ENCODE measurements at places on chromosomes 2 and 18.
A peak's percentile ranks its signal among the peaks of the same experiment; 100 is the strongest.

- peak; percentile 76 for DNase-seq
Observed at GRCh38 chr2:229419158-229419557, 148.1 kb upstream of the PID1 start.

DNA sequence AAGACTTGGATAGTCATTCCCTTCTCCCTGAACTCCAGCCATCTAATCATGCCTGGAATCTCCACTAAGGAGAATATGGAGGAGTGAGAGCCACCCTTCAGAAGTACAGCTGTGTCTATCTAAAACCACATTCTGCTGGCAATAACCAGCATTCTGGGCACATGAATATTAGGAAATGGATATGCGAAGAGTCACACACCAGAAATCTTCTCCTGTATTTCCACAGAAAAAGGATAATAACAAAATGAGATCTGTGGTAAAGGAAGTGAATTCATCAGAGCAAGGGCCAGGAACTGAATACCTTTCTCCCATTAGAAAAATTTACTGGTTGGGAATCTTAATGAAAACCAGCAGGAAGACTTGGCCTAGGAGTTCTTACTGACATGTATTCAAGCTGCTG lies 218.8 kb downstream of the SCG2 start:
- peak; percentile 35 for DNase-seq

- DNase-seq = no peak
Observed at GRCh38 chr2:98459496-98460175, 15.0 kb downstream of the INPP4A start.

DNA sequence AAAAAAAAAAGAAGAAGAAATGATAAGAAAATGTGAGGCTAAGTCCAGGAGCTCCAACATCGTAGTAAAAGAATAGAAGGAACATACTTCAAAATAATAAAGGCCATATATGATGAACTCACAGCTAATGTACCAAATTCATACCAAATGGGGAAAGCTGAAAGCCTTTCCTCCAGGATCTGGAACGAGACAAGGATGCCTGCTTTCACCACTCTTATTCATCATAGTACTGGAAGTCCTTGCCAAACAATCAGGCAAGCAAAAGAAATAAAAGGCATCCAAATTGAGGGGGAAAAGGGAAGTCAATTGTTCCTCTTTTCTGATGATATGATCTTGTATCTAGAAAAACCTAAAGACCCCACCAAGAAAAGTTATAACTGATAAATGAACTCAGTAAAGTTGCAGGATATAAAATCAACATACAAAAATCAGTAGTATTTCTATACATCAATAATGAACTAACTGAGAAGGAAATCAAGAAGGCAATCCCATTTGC lies 170.6 kb downstream of the METTL4 start:
- DNase-seq = no peak

- no peak for DNase-seq
Observed at GRCh38 chr18:27008575-27008974, 143.1 kb upstream of the AQP4 start.

- peak; percentile 47 for DNase-seq
Observed at GRCh38 chr18:72086421-72086820, 457.7 kb downstream of the CBLN2 start.

- DNase-seq = no peak
Observed at GRCh38 chr2:203025592-203025991, 10.9 kb downstream of the NBEAL1 start.

DNA sequence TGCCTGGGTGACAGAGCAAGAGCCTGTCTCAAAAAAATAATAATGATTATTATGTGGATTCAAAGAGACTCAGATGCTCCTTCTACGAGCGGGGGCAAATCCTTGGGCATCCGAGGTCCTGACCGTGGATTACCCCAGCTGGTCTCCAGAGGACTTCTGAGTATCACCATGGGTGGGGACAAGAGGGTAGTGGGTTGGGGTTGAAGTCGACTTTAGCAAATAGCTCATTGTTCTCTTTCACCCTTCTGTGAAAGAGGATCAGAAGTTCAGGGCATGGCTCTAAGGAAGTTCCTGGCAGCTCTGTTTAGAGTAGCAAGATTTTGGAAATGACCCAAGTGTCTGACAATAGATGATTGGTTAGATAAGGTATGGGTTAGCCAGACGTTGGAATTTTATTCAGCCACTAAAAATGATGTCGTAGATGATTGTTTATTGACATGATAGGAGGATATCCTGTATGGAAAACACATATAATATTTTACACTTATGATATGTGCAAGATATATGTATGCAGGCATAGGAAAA lies 59.0 kb upstream of the SPRED2 start:
- no peak for DNase-seq

GRCh38 chr2:239122421-239123110 lies 274.7 kb downstream of the TWIST2 start:
- DNase-seq = no peak

GRCh38 chr18:13500227-13500865 lies 226.0 kb downstream of the FAM210A start:
- peak; percentile 55 for DNase-seq

GRCh38 chr2:66432801-66433694 lies 1.9 kb upstream of the MEIS1 start:
- DNase-seq = peak; percentile 98

- peak; percentile 86 for DNase-seq
Observed at GRCh38 chr2:18520451-18521425, 39.7 kb downstream of the RDH14 start.

DNA sequence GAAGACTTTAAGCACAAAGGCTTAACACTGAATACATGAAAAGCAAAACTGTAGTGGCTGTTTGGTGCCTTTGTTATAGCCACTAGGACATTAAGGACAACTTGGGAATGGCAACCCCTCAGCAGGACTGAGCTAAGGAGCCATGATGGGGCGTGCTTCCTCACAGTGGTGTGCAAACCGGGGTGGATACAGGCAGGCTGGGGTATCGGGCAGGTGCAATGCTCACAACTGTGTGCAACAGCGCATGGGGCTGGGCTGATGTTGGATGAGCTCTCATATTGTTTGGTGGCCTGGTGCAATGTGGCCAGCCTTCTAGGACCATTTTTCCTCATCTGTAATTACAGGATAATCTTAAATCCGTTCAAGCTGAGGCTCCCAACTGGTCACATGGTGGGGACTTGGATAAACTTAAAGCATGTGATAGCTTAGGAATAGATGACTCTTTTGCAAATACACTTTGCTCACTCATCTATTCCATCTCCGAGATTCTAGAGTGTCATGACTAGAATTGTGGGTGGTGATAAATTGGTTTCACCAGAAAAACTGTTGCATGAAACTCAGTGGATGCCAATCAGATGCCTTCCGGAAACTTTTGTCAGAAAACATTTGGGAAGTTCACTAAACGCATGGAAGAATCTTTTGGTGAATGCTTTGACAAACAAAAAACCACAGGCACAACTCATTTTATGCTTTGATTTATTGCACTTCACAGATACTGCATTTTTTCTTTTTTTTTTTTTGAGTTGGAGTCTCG lies 116.5 kb downstream of the PXDN start:
- DNase-seq = no peak

- DNase-seq = no peak
Observed at GRCh38 chr2:143209570-143210445, 80.6 kb downstream of the ARHGAP15 start.

DNA sequence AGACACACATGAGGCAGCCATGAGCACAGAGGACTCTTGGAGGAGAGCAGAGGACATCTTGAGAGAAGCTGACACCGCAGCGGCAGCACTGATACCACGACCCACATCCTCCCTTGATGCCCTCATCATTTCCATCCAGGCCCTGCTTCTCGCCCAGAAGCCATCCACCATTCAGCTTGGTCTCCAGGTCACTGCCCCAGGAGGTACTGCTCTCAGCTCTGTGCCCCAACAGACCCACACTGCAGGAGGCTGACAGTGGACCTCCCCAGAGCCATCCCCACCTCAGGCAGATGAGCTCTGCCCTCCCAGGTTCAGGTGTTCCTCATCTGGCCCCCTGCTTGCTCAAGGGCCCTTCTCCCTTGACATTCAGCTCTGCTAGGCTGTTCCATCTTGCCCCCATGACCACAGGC lies 74.9 kb downstream of the ACKR3 start:
- no peak for DNase-seq

GRCh38 chr2:238082151-238082550 lies 18.0 kb upstream of the ESPNL start:
- no peak for DNase-seq

DNA sequence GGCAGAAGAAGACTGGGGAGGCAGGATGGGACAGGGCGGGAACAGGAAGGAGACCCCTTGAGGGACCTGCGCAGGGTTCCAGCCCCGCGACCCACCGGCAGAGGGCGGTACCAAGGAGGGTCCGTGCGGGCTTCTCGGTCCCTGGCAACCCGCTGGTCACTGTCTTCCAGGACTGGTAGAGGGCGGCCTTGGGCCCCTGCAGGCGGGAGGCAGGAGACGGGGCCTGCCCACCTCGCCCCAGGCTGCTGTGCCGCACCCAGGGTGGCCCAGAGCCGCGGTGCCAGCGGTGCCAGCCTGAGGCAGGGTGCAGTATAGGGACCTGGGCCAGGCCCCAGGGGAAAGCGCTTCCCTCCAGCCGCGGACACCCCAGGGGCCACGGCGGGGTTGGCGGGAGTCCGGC lies 34.5 kb downstream of the NEURL3 start:
- peak; percentile 29 for DNase-seq

- no peak for DNase-seq
Observed at GRCh38 chr2:185240796-185241195, 497.8 kb upstream of the FSIP2 start.

DNA sequence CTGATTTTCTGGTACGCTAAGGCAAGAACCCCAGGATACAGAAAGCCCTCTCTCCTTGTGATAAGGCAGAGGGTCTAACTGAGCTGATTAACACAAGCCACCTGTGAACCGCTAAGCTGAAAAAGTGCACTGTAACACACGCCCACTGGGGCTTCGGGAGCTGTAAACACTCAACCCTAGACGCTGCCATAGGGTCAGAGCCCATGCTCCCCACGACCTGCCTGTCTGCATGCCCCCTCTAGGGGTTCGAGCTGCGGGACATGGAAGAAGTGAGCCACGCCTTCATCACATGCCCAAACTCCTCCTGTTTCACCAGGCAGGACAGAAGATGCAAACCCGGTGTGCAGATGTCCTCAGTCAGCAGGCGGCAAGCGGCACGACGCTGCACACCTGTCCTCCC lies 173.9 kb upstream of the RAB12 start:
- DNase-seq = no peak

GRCh38 chr2:29267720-29268119 lies 152.5 kb downstream of the CLIP4 start:
- no peak for DNase-seq

- peak; percentile 29 for DNase-seq
Observed at GRCh38 chr18:12076424-12077140, 17.1 kb upstream of the ANKRD62 start.

- DNase-seq = no peak
Observed at GRCh38 chr18:5894611-5895298, 567 bp downstream of the TMEM200C start.

DNA sequence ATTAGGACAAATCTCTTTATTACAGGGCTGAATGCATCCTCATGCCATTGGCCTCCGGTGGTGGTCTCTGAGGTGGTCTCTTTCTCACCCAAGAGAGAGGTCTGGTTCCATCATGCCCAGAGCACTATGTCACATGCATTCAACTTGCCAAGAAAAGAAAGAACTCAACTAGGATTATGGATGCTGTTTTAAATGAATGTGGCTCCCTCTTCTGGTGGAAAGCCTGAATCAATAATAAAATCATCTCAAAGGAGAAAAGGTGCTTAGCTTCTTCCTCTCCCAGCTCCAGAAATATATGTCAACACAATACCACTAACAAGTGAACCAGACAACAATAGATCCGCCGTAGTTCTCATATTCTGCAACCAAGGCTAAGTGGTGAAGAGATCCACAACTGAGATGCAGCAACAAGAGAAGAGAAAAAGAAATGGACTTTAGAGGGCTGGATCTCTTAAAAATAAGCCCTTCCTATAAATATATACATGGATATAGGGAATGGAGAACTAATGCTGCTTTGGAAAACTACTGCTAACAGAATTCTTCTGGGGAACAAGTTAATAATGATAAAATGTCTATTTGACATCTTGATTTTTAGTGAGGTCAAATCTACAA lies 396.8 kb downstream of the NCKAP5 start:
- peak; percentile 81 for DNase-seq

DNA sequence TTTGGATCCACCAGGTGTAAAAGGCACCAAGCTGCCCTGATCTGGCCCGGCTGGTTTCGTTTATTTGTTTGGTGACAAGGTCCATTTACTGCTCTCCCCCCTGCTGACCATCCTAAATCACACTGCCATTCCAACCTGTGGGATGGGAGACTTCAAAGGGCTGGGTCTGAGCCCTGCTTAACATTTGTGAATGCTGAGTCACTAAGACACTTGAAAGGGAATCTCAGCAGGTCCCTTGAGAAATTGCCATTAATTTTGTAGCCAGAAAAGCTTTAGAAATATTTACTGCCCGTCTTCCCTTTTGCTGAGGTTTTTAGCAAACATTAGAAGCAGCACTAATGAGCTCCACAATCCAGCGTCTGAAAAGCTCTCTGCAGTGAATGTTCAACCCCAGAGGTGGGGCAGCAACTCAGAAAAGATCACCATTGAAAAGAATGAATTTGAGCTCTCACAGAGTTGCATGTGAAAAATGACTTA lies 133.8 kb downstream of the ARL4C start:
- DNase-seq = peak; percentile 6

GRCh38 chr2:82789851-82790205 lies 1669.3 kb downstream of the SUCLG1 start:
- DNase-seq = peak; percentile 21

- DNase-seq = peak; percentile 34
Observed at GRCh38 chr2:211033765-211034164, 477.4 kb downstream of the CPS1 start.

DNA sequence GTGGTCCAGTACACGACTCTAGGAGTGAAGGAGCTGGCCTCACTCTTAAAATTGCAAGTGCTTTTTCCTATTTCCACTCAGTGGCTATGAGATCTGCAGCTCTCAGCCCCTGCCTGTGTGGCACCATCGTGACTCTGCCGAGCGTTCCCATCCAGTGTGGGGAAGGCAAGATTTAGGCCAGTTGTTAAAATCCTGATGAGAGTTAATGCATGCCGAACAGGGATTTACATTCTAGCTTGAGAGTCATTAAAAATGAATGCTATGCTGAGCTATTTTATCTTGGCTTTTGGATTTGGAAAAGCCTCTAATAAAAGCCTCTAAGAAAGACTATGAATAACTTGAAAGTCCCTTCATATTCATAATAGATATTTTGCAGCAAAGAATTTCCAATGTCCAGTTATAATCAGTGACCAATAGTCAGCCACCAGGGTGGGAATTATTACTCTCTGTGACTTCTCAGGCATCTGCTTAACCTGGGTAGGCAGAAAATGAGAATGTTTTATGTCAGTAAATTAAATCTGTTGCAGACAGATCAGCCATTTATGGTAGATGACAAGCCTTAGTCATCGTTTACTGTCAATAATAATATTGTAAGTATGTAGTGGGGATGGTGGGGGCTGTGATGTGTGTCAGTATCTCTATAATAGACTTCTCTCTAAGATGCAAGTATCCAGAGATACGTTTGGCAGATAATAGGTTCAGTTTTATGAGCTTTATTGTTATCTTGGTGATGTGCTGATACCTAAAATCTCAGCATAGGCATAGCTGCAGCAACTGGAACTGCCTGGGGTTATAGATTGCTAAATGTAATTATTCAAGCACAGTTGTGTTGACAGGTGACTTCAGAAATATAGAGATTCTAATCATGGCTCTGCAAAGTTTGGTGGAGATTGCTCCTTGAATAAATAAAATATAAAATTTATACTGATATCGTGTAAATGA lies 207.8 kb downstream of the SOCS6 start:
- no peak for DNase-seq

- DNase-seq = no peak
Observed at GRCh38 chr2:74179063-74179865, 585 bp upstream of the MOB1A start.

Measured in fibroblast of pulmonary artery (primary cell).